T1000 (cell line): ENCODE measurements at places on chromosomes 2 and 18.

DNA sequence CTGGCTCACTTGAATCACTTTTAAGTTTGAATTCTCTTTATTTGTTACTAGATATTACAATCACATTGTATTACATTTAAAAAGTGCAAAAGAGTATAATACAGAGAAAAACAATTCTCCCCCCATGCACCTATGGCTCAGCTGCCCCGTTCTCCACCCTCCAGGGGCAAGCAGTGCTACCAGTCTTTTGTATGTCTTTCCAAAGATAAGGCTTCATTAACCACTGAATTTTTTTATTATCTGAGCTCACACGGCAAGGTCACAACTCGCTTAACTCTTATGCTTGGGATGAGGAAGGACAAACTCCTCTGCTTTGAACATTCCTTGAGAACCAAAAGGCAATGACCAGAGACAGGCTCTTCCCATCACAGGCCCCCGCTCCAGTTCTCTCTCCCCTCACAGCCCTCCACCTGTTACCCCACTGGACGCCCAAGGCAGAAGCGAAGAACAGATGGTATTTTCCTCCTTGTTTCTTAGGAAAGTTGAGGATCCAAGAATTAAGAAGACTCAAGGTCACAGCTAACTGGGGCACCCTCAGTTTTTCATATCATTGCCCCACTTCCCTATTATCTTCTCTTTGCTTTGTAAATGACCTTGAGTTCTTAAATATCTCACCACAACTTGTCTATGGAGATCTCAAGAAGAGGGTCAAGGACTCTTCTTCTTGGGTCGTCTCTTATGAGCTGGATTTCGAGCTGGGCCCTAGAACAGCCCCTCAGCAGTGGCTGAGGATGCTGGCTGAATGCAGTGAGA lies 30.1 kb downstream of the SH2D6 start:
- DNase-seq: no peak

DNA sequence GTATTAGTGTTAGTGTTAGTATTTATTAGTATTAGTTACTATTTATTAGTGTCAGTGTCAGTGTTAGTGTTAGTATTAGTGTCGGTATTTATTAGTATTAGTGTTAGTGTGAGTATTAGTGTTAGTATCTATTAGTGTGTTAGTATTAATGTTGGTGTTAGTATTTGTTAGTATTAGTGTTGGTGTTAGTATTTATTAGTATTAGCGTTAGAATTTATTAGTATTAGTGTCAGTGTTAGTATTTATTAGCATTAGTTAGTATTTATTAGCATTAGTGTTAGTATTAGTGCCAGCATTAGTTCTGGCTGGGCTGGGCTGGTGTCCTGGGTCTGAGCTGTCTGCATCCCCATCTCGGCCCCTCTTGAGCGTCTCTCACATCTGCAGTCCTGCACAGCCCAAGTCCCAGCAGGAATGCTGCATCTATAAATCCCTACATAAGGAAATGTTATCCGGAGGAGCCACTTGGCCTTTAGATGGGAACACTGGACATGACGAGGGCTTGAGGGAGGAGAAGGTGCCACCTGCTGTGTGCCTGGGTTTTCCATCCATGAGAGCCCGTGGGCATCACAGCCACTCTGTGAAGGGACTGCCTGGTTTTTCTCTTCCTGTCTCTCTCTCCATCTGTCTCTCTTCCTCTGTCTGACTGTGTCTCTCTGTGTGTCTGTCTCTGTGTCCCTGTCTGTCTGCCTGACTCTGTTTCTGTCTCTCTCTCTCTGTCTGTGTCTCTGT lies 33.6 kb downstream of the TWIST2 start:
- DNase-seq: no peak

DNA sequence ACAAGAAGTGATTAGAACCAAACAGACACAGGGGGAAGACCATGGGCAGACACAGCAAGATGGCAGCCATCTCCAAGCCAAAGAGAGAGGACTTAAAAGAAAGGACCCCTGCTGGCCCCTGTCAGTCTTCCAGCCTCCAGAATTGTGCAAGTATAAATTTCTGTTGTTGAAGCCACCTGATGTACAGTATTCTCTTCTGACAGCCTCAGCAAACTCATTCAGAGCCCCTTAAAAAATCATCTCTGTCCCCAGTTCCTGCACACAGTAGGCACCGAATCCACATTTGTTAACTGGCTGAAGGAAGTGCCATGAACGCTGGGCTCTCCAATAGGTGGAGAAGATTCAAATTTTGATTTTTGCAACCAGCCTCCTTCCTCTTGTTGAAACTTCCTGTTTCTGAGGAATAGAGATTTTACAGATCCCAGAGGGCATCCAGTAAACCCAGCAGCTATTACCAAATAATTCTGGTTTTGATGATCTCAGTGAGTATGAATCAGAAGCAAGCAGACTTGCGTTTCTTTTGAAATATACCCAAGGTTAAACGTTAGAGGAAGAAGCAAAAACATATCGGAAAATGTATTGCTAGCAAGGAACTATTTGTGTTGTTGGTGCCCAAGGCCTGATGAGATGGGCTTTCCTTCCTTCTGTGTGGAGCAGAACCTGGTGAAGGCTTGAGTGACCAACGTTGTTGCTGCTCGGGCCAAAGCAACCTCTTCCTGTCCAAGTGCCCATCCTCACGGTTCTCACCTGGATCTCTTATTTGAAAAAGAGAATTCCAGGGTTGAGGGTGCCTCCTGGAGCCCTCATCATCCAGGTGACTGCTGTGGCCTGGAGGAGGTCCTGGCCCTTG lies 47.7 kb upstream of the PLB1 start:
- peak; percentile 19 for DNase-seq

DNA sequence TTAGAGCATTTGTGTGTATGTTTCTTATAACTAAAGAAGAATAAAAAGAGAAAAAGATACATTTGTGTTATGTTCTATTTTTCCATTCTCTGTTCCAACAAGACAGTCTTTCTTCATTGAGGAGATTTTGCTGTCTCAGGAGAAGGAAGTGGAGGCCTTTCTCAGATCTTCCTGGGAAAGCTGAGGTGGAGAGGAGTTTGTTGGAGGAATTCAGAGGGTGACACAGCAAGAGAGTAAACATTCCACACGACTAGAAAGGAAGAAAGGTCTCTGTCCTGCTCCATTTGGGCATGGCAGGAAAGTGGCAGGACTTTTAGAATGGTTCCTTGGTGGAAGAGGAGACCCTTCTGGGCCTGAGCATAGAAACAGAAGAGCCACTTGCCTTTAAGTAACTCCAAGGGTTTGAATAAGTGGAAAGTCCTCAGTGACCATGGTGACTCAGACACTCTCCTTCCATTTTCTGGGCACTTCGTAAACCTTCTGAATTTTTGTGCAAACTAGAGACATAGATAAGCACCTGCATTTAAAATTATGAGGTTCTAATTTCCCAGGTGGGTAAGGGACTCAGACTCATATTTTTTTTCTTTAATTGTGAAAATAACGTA lies 52.3 kb upstream of the COL5A2 start:
- DNase-seq: no peak

DNA sequence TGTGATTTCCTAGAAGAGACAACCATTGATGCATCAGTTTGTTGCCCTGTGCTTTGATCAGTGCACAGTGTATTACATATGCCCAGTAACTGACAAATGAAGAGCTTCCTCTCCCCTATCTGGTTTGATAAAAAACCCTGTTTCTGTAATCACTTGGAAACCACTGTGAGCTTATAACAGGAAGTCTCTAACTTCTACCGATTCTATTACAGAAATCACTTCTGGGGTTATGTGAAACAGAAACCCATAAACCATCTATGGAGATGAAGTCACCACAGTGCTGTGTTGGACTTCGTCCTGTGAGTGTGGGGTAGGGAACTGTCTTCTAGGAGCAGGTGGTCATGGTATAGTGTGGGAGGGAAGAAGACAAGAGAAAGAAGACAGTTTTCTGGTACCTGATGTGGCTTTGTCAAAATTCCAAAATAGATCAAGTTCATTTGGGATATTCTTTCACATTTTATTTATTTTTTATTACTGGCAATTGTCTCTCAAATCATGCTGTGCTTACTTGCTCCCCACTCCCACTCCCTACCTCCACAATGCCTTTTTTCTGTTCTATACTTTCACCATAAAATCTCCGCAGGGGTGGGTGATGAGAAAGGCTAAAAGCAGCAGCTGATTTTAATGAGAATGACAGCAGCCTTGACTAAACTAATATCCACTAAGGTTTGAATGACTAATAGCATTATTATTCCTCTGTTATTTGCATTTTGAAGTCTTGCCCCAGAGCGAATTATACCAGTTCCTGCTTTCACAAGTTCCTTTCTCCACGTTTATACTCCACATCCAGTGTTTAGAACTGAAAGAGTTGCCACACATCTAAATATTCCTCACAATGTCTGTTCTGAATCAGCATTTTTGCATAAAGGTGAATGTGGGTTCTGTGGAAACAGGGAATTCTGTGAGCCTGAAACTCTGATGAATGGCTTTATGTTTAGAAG lies 41.7 kb upstream of the RND3 start:
- no peak for DNase-seq

- no peak for DNase-seq
These were observed 67.3 kb downstream of the ASB1 start for GRCh38 chr2:238493880-238494572.

- no peak for DNase-seq
These were observed 78.1 kb upstream of the PDE1A start for GRCh38 chr2:182504903-182505302.

DNA sequence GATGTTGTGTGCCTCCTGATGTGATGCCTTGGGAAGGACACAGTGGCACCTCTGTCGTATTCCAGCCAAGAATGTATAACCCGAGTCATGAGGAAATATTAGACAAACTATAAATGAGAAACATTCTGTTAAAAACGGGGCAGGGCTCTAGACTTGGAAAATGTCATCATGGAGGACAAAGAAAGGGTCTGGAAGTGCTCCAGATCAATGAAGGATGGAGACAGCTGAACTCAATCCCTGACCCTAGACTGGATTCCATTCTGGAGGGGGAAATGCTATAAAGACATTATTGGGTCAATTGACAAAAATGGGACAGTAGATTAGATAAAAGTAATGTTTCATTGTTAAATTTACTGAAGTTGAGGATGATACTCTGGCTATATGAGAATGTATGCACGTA lies 92.1 kb downstream of the SLC4A3 start:
- no peak for DNase-seq

GRCh38 chr2:237922641-237923361 lies 44.0 kb upstream of the UBE2F start:
- no peak for DNase-seq

GRCh38 chr2:10447300-10447894 lies 730 bp downstream of the ODC1 start:
- no peak for DNase-seq

DNA sequence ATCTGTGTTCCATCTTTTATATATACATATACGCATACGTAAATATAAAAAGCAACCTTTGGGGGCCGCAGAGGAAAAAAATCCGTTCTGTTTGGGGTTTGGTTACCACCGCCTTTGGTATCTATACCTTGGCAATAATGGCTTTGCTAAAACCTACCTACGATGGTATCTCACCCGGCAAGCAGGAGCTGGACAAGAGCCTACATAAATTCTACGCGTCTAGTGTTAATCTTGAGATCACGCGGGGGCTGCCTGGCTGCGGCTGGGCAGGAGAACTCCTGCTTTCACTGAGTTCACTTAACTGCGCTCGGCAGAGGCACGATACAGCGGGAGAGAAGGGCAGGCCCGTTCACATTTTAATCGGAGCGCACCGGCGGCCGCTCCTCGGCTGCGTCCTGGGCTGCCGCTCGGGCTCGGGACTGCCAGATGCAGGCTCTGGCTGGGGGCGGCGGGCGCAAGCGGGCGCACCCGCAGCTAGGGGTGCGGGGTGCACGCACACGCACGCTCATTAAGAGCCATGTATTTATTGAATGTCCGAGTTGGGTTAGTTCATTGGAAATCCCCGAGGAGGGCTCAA lies 1.7 kb upstream of the POU3F3 start:
- DNase-seq: no peak

- no peak for DNase-seq
These were observed 414.7 kb upstream of the SPRED2 start for GRCh38 chr2:65846989-65847678.

DNA sequence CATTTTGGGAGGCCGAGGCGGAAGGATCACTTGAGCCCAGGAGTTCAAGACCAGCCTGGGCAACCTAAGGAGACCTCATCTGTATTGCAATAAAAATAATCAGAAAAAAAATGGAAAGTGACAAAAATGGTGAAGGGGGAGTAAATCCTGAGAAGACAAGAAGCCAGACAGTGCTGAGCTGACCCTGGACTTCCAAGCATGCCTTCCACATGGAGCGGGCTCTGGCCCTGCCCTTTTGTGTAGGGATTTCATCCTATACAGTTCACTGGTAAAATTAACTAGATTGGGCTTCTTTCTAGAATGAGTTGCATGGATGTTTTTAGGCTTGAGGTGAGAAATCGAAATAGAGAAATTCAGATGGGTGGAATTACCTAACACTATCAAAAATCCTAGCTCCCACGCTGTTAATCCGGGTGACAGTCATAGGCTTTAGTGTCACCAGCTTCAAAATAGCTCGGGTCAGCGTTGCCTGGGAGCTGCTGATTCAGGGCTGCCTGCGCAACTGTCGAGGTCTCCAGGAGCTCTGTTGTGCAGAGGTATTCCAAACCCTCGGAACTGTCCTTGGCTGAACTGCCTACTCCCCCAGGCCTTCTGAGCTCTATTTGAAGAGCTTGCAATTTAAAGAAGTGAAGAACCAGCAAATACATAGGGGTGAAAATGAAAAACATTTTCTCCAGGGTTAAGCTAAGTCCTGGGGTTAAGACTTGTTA lies 21.5 kb upstream of the ZNF532 start:
- DNase-seq: no peak

DNA sequence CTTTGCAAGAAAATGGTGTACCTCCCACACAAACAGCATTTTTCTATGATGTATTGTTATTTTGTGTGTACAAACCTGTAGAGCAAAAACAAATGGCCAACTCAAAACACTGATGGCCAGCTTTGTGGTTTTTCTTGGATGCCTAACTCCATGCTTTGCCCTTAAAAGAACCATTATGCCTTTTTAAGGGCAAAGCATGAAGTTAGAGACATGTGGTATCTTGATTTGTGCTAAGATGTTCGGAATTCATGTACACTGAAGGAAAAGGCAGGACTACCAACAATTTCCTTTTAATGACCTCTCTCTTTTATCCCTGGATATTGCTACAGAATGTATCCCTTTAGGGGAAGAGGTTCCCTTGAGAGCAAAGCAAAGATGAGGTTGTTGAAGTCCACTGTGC lies 273.6 kb downstream of the SCG2 start:
- no peak for DNase-seq

DNA sequence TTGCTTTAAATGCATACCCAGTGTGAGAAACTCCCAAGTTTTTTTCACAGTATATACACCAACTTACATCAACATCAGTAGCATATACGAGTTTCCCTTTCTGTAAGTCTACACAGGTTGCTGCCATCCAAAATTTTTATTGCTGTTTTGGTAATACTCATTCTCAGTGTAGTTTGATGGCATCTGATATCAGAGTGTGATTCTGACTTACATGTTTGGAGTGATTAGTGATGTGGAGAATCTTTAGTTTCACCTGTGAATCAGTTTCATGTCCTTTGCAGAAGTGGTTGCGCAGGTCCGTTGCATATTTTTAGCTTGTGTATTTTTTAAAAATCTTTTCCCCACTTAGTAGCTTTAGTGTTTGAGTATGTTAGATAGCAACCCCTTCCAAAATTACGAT lies 50.1 kb downstream of the CCDC74A start:
- no peak for DNase-seq

- DNase-seq: no peak
These were observed 522.0 kb downstream of the PLCL1 start for GRCh38 chr2:198326431-198326830.

GRCh38 chr2:135494917-135495316 lies 36.1 kb downstream of the ZRANB3 start:
- no peak for DNase-seq

GRCh38 chr2:10184421-10184820 lies 61.9 kb downstream of the RRM2 start:
- DNase-seq: no peak
